ENCODE measurements at places on chromosomes 6 and 20.
A peak's percentile ranks its signal among the peaks of the same experiment; 100 is the strongest.

DNA sequence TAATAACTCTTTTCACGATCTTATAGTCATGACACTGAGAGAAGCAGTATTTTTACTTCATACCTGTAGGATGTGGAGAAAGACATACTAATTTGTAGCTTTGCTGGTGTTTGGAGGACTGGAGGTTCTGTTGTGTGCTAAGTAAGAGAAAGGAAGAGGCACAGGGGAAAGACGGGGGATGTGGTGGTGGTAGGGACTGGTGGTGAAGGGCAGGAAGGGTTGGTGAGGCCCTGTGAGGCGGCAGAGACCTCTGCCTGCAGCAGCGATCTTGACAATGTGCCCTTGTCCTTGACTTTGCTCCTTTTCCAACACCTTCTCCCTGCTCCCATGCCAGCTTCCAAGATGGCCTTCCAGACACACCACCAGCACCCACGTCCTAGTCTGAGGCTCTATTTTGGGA is 32.6 kb upstream of the MPC1 start:
- DNase-seq = no peak
- no peaks in the 10 kb centered on the region for H3K4me1 ChIP-seq
- H3K27ac ChIP-seq = no peak overlapping the region

DNA sequence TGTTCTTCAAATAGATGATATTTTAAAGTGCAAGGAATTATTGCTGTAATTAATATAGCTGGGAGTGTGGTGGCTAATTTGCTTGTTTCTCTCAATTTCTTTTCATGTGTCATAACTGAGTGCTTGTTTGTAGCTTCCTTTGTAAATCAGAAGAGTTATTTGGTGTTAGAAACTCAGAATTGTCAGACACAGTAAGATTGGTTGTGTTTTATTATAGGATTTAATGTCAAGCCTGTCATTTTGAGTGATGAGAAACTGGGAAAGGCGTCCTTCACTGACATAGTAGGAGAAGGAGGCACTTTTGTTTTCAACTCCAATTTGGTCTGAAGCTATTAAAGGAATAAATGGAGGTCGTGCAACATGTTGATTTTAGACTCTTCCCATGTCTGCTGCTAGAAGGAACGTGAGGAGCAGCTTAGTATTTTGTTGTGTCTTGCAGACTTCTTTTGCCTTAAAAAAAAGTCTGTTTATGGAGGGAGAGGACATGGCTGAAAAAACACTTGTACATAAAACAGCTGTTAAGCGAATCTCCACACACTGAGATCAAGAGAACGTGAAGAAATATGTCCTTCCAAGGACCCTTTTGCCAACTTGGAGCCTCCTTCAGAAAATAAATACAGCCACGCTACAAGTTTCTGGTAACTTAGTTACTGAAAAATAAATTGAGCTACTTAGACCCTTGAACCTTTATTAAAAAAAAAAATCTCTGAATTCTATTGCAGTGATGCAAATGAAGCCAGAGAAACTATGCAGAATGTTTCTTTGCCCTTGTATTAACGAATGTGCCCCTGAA is 59.5 kb downstream of the BMP6 start:
- no peaks in the 10 kb centered on the region for H3K27me3 ChIP-seq
- H3K27ac ChIP-seq = no peak overlapping the region
- H3K4me1 ChIP-seq = peaks cover 7% of the 10 kb centered on the region
- H3K36me3 ChIP-seq = no peaks in the 10 kb centered on the region

DNA sequence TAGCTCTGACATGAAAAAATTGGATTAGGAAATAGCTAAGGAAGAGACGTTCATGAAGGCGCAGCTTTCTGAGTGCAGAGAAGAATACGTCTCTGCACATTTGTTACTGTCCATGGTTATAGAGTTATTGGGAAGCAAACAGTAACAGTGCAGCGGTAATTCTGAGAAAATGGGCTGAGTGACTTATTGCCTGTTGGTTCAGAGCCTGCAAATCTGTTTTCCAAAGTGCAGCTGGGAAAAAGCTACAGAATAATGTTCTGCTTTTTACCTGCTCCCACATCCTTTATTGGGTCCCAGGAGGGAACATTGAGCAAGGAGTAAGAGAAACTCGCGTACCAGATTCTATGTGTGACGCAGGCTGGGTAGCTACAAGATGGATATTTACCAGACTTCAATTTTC is 160.2 kb downstream of the BTBD3 start:
- H3K4me1 ChIP-seq = no peaks in the 10 kb centered on the region
- no peaks in the 10 kb centered on the region for H3K27me3 ChIP-seq
- no peaks in the 10 kb centered on the region for H3K36me3 ChIP-seq
- H3K4me3 ChIP-seq = no peak overlapping the region

DNA sequence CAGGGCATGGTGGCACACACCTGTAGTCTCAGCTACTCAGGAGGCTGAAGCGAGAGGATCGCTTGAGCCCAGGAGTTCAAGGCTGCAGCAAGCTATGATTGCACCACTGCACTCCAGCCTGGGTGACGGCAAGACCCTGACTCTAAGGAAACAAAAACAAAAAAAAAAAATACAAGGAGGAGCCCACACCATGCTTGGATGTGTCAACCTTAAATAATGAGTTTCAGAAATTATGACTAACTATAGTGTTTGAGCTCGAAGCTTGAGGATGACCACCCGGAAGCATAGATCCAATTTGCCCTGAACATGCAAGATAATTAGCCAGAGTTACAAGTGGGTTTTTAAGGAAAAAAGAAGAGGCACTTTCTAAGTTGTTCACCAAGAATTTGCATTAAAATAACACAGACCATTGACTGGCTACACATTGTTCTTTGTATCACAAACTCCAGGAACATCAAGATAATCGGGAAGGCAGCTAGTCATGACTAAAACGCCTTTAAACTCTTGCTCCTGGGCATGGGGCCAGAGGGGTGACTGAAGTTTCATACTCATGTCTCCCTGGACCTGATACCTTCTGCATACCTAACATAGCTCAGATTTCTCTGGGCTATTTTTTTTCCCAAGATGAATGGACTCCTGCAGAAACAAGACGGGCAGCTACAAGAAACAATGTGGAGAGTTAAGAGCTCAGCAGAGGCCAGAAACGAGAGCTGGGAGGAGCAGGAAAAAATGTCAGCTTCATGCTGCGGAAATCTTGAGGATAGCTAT is 289.6 kb downstream of the PREX1 start:
- no peak overlapping the region for H3K4me3 ChIP-seq
- DNase-seq = peak; percentile 65
- no peaks in the 10 kb centered on the region for H3K27me3 ChIP-seq
- no peak overlapping the region for H3K27ac ChIP-seq

GRCh38 chr20:33673410-33674293 is 576 bp downstream of the NECAB3 start:
- no peak for DNase-seq
- H3K4me3 ChIP-seq = peak overlapping the region; percentile 71
- no peaks in the 10 kb centered on the region for H3K27me3 ChIP-seq
- no peaks in the 10 kb centered on the region for H3K36me3 ChIP-seq

DNA sequence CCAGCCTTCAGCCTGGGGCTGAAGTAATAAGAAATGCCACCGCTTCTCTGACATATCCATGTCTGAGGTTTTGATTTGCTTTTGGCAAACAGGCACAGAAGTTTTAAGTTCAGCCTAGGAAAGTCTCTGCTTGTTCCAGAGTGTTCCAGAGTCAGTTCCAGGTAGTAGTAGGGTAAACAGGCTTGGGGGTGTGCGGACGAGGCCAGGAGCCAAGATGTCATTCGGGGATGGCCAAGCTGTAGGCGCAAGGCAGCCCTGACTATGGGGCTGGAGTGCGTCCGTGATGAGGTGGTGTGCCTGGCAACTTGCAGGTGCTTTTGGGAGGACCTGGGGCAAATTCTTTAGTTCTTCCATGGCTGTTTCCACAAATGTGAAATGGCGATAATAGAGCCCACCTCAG is 60.3 kb downstream of the IRF4 start:
- no peaks in the 10 kb centered on the region for H3K4me1 ChIP-seq
- no peaks in the 10 kb centered on the region for H3K36me3 ChIP-seq
- no peak overlapping the region for H3K4me3 ChIP-seq
- DNase-seq = no peak

DNA sequence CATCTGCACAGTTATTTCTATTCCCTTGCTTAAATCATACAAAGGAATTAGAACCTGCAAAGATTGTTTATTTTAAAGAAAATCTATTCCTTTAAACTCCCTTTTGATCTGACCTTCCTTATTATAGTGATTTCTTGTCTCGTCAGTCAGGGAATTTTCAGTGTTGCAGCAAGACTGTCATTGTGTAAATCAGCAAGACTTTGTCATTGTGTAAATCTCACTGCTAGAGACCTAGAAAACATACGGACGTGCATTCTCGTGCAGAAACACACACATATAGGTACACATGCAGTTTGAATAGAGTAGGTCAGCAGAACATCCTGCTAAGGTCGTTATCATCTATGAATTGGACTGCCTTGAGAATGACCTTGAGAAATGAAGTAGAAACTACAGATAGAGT is 6.2 kb upstream of the SGK1 start:
- H3K4me1 ChIP-seq = no peaks in the 10 kb centered on the region
- H3K4me3 ChIP-seq = no peak overlapping the region
- no peak overlapping the region for H3K27ac ChIP-seq
- H3K27me3 ChIP-seq = peaks cover 7% of the 10 kb centered on the region

- H3K36me3 ChIP-seq = no peaks in the 10 kb centered on the region
- no peaks in the 10 kb centered on the region for H3K4me1 ChIP-seq
- H3K27me3 ChIP-seq = peaks cover 14% of the 10 kb centered on the region
- no peak overlapping the region for H3K4me3 ChIP-seq
- no peak for DNase-seq
Observed at GRCh38 chr20:48820649-48820973, 7.2 kb downstream of the PREX1 start.

GRCh38 chr6:128446497-128446896 is 73.9 kb downstream of the PTPRK start:
- no peak overlapping the region for H3K27ac ChIP-seq
- H3K27me3 ChIP-seq = no peaks in the 10 kb centered on the region
- peaks cover 7% of the 10 kb centered on the region for H3K4me1 ChIP-seq
- H3K36me3 ChIP-seq = no peaks in the 10 kb centered on the region
- no peak overlapping the region for H3K4me3 ChIP-seq

- no peak overlapping the region for H3K27ac ChIP-seq
- H3K4me1 ChIP-seq = peaks cover 10% of the 10 kb centered on the region
- no peaks in the 10 kb centered on the region for H3K36me3 ChIP-seq
- H3K27me3 ChIP-seq = no peaks in the 10 kb centered on the region
Observed at GRCh38 chr6:157688960-157689599, 134.0 kb upstream of the SNX9 start.

DNA sequence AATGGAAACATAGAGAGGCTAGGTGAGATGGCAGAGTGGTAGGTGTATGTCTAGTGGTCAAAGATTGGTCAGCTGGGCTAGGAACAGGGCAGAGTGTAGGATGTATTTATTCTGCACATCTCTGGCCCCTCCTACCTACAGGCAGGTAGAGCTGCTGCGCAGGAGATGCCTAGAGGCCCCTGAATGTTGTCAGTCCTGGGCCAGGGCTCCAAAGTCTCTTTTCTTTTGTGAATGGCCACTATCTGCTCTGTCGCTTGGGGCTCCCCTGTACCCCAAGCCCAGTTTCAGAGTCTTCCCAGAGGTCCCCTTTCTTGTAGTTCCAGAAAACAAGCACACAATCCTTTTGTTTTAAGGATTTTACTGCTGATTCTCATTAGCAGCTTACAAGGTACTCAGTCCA is 5.0 kb downstream of the TSPO2 start:
- DNase-seq = no peak
- no peak overlapping the region for H3K4me3 ChIP-seq
- no peaks in the 10 kb centered on the region for H3K36me3 ChIP-seq
- H3K4me1 ChIP-seq = peaks cover 63% of the 10 kb centered on the region

GRCh38 chr6:11947575-11947974 is 64.5 kb upstream of the HIVEP1 start:
- H3K27ac ChIP-seq = no peak overlapping the region
- no peaks in the 10 kb centered on the region for H3K36me3 ChIP-seq
- DNase-seq = peak; percentile 23
- no peaks in the 10 kb centered on the region for H3K27me3 ChIP-seq
- H3K4me3 ChIP-seq = no peak overlapping the region

GRCh38 chr20:20847814-20848213 is 135.4 kb upstream of the RALGAPA2 start:
- no peaks in the 10 kb centered on the region for H3K27me3 ChIP-seq
- DNase-seq = no peak
- H3K27ac ChIP-seq = no peak overlapping the region
- H3K36me3 ChIP-seq = no peaks in the 10 kb centered on the region
- no peaks in the 10 kb centered on the region for H3K4me1 ChIP-seq
- H3K4me3 ChIP-seq = no peak overlapping the region

DNA sequence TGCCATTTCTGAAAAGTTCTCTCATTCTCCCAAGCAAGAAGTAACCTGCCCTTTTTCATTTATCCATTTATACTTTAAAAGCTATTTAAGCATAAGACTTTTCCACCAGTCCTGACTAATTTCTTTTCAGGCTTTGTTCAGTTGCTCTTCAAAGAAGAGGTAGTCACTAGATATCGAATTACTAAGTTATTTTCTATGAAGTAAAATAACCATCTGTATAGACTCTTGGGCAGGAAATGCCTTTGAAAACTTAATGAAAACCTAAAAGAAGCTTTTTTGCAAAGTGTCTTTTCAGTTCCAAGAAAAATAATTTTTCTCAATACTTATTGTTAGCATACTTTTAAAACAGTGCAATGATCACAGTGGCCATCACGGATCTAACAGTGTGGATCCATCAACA is 31.3 kb upstream of the LAMP5 start:
- H3K27me3 ChIP-seq = peaks cover 4% of the 10 kb centered on the region
- no peaks in the 10 kb centered on the region for H3K36me3 ChIP-seq
- no peaks in the 10 kb centered on the region for H3K4me1 ChIP-seq
- no peak overlapping the region for H3K27ac ChIP-seq
- DNase-seq = no peak

- no peak for DNase-seq
- H3K27me3 ChIP-seq = no peaks in the 10 kb centered on the region
- H3K4me3 ChIP-seq = no peak overlapping the region
- no peak overlapping the region for H3K27ac ChIP-seq
- H3K4me1 ChIP-seq = peaks cover 17% of the 10 kb centered on the region
- no peaks in the 10 kb centered on the region for H3K36me3 ChIP-seq
Observed at GRCh38 chr20:50073500-50073899, 39.5 kb downstream of the UBE2V1 start.

DNA sequence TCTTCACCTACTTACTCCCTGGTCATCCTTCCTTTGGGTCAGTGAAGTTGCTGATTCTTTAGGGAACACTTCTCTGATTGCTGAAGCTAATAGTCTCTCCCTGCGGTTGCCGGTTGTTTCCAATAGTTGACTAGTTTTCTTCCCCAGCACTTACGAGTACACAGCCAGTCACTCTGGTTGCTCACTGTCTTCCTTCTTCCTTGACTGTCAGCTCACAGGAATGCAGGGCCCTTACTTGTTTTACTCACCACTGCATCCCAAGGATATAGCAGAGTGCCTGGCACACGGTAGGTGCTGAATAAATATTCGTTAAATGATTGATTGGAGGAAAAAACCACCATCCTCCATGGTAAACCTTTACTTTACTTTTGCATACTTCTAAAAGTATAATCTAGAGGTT is 345.0 kb downstream of the QKI start:
- H3K27ac ChIP-seq = no peak overlapping the region
- no peak overlapping the region for H3K4me3 ChIP-seq
- DNase-seq = no peak

Measured in hepatocyte (in vitro differentiated cells).